ENCODE measurements at places on chromosomes 5 and 9.

- DNase-seq: no peak
Observed at GRCh38 chr5:82560561-82560960, 282.4 kb upstream of the RPS23 start.

DNA sequence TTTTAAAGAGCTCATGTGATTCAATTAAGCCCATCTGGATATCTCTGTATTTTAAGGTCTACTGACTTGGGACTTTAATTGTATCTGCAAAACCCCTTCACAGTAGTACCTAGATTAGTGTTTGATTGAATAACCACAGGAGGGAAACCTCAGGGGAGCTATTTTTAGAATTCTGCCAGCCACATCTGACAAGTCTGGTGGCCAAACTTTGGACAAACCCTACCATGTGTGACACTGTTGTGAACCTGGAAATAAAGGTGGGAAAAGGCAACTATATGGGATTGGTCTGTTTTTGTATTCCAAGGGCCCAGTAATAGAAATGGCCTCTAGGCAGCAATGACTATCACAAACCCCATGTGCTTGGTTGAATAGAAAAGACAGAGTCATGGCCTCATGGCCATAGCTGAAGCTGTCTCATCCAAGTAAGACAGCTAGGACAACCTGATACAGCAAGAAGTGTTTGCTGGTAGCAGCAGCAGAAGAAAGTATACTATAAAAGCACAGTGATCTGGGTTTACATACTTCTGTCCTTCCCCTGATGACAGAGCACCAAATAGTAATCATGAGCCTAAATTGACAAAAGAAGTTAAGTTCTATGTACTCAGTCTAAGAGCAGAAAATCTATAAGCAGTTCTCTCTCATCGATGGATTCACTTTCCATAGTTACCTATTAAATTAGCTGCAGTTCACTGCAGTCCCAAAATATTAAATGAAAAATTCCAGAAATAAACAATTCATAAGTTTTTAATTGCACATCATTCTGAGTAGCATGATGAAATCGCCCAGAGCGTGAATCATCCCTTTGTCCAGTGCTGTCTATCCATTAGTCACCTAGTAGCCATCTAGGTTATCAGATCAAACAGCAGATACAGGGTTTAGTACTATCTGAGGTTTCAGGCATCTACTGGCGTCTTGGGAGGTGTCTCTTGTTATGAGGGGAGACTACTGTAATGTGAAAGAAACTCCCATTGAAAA lies 189.8 kb downstream of the ARHGAP26 start:
- DNase-seq: no peak

GRCh38 chr9:96758845-96759673 lies 18.8 kb downstream of the ZNF510 start:
- no peak for DNase-seq

GRCh38 chr5:135631391-135631790 lies 52.6 kb upstream of the CXCL14 start:
- no peak for DNase-seq

DNA sequence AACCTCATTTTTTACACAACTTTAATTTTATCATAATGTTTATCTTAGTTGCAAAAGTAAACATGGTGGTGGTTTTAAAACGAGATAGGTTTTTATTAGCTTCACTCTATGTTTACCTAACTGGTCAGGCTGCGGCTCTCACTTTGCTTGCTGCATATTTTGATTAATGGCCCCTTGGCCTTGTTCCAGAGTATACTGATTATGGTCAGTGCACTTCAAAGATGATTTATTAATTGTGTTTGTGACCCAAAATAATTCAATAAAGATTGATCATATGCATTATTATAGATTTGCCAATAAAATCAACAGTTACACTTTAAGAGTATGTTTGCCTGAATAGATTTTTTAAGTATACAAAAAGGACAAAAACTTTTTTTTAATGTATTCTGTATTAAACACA lies 188.0 kb downstream of the XRCC4 start:
- DNase-seq: no peak

GRCh38 chr5:150642567-150642927 lies 2.1 kb downstream of the SYNPO start:
- no peak for DNase-seq

DNA sequence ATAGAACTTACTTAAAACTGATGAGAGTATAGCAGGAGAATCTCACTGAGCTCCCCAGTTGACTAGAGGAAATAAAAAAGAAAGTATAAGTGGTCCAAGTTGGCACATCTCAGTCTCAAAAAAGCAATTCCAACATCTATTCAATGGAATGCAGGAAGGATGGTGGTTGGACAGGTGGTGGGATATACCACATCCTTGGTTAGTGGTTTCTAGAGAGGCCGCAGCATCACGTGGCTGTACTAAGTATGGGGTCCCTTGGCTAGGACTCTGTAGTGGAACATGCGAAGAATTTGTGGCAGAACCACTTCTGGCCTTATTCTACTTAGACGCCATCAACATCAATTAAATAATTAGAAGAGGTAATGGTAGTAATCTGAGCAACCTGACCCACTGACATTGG lies 232.4 kb downstream of the SAXO1 start:
- no peak for DNase-seq

- DNase-seq: no peak
Observed at GRCh38 chr5:129591508-129592160, 131.5 kb downstream of the ADAMTS19 start.

GRCh38 chr5:90902651-90903386 lies 344.2 kb downstream of the ADGRV1 start:
- no peak for DNase-seq

- DNase-seq: no peak
Observed at GRCh38 chr9:126342621-126343031, 16.0 kb downstream of the MVB12B start.

DNA sequence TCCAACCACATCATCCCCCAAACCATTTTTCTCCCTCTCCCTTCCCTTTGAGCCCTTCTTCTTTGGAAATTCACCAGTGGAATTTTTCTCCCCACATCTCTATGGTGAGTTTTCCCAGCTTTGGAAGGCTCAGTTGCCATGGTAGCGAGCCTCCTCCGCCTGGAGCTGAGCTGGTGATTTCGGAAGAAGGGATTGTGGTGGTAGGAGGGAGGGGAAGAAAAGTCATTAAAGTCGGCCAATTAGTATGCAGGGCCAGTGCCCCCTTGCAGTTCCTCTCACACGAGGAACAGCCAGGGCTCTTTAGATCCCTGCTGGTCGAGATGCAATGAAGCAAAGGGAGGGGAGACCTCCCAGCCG lies 322.0 kb downstream of the NTRK2 start:
- DNase-seq: no peak

DNA sequence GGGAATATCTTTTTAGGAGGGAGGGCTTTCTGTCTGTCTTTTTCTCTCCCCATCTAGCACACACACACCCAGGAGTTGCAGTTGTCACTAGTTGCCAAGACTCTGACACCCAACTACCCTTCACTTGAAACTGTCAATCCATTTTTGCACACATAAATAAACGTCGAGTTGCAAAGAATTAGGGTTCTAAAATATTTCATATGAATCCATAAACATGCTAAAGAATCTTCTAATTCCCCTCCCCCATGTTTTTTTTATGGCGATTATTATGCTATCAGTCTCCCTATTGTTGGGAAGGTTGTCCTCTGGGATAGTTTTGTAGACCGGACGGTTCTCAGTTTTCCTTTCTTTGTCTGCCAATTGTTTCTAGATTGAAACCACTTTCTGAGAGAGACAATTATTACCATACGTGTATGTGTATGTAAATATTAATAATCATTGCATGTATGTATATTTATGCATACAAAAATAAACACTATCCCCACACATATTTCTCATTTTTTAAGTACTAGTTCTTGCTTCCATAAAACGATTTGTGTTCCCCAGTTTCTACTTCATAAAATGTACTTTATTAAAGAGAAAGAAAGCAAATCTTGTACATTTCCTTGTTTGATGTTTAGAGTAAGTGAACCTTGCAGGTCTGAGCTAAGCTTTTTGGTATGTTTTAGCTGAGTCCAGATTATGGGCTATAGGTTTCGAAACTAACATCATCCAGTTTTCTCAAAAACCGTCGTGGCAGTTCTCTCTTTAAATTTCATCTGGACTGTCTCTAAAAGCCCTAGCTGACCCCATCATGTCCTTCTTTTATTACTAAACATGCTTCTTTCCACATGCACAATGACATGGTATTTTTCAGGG lies 165.0 kb upstream of the MPDZ start:
- DNase-seq: no peak

- no peak for DNase-seq
Observed at GRCh38 chr5:136731241-136731900, 366.0 kb upstream of the TRPC7 start.

- no peak for DNase-seq
Observed at GRCh38 chr5:157520911-157521703, 54.5 kb downstream of the ADAM19 start.

DNA sequence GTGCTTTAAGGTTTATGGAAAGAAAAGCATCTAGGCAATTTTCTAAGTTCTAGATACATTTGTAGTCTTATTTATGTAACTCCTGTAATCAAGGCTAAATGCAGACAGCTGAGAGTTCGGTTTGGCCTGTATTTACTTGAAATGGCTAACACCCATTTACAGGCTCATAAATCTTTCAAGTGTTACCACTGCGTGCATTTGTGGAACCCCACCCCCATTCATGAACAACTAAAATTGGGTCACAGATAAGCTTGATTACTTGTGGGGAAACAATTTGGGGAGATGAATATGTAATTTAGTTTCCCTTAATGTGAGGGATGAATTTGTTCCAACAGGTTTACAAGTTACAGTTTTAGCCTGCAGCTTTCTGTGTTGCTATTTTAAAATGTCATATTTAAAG lies 360.6 kb downstream of the ARRDC3 start:
- DNase-seq: no peak

- no peak for DNase-seq
Observed at GRCh38 chr9:115063058-115063845, 54.7 kb downstream of the TNC start.

- DNase-seq: no peak
Observed at GRCh38 chr5:140672455-140673186, 755 bp downstream of the DND1 start.

DNA sequence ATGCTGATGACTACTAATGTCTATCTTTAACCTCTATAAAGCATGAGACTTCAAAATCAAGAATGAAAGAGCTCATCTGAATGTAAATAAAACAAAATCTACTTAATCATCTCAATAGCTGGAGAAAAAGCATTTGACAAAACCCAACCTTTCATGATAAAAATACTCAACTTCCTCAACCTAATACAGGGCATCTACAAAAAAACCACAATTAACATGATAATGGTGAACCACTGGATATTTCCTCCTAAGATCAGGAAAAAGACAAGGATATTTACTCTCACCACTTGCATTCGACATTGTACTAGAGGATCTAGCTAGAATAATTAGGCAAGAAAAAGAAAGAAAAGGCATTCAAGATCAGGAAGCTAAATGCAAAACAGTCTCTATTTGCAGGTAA lies 49.3 kb downstream of the FAM169A start:
- no peak for DNase-seq

DNA sequence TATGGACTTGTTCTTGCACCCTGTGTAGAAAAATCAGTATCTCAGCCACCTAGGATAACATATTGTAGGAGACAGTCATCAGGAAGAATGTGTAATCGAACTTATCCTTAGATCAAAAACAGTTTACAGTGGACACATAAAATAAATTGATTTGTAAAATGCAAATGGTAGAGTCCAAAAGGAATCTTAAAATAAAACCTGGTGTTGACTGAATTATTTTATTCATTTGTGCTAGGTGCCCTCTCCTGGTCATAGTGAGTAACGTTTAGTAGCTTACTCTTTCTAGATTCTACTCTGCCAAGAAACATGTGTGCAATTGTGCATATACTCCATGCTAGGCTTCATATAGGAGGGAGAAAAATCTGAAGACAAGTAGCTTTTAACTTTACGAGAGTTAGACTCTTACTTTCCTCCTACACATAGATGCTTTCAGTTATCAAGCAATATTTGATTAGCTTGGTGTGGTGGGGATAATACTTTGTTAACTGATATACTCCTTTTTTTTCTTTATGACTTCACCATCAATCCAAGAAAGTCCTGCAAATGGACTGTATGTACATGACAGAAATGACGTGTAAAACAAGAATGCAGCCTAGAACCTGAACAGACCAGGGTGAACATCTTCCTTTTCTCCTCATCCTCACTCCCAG lies 23.7 kb upstream of the LOX start:
- no peak for DNase-seq

GRCh38 chr5:82319651-82320376 lies 41.7 kb upstream of the RPS23 start:
- DNase-seq: no peak

DNA sequence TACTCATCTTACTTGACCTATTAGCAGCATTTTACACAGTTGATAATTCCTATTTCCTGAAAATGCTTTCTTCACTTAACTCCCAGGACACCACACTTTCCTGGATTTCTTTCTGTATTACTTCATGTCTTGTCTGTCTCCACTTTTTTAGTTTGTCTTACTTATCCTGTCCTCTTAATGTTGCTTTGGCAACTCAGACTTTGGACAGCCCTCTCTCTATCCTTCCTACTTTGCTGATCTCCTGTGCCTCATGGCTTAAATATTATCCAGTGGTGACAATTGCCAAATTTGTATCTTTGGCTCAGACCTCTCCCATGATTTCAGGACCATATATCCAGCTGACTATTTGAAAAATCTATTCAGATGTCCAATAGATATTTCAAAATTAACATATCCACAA lies 39.8 kb upstream of the NUDT12 start:
- DNase-seq: no peak

- no peak for DNase-seq
Observed at GRCh38 chr9:92781899-92782298, 17.3 kb upstream of the BICD2 start.

Measured in stimulated activated CD4-positive, alpha-beta T cell treated with anti-CD3 and anti-CD28 coated beads, Interleukin-15, amount 100 ng/mL, for 1 hour (primary cell).